Lung (tissue), 17 donors: ENCODE measurements at places on chromosomes 1 and 21. TPM values are rescaled to one million over a fixed set of nuclear protein-coding genes. Genes with fewer than 3 reads are reported as not detected.

DNA sequence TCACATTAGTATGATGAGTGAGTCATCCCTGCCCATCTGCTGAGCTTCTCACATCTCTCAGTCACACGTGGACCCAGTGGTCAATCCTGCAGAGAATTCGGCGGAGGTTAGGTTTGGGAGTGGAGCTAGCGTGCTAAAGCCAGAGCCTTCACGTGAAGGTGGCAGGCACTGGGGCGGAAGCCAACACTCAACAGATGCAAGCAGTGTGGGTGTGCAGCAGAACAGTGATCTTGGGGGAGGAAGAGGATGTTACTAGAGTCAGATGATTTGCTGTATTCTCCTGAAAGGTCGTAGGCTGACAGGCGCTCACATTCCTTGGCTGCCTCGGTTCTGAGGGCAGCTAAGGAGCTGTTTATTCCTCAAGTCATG, 6.7 kb downstream of the C1orf115 start:
- H3K36me3 ChIP-seq: peaks cover 4% of the 10 kb centered on the region
- no peak for DNase-seq
- H3K27ac ChIP-seq: no peak overlapping the region
- no peaks in the 10 kb centered on the region for H3K27me3 ChIP-seq
- H3K4me1 ChIP-seq: peaks cover 9% of the 10 kb centered on the region

DNA sequence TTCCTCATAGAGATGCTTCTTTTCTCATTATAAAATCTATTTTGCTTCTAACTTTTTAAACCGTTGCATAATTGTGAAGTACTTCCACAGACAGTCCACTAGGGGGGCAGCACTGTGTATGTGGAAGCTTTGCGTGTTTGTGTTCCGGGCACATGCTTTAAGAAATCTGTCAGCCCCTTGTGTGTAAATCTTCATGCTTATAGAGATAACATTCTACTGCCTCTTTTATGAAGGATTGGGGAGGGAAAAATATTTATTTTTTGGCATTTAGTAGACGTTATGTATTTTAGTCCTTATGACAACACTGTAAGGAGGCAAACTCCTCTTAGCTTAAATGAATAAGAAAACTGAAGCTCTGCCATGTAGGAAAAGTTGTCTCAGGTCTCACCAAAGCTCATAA, 157.3 kb upstream of the PTGFR start:
- no peaks in the 10 kb centered on the region for H3K4me1 ChIP-seq
- H3K4me3 ChIP-seq: no peak overlapping the region
- peak; percentile 38 for DNase-seq
- no peaks in the 10 kb centered on the region for H3K27me3 ChIP-seq
- no peak overlapping the region for H3K27ac ChIP-seq

GRCh38 chr1:229092377-229093237, 178.3 kb upstream of the RAB4A start:
- no peaks in the 10 kb centered on the region for H3K27me3 ChIP-seq
- no peak overlapping the region for H3K4me3 ChIP-seq
- DNase-seq: no peak
- H3K36me3 ChIP-seq: no peaks in the 10 kb centered on the region
- no peak overlapping the region for H3K27ac ChIP-seq
- H3K4me1 ChIP-seq: no peaks in the 10 kb centered on the region

DNA sequence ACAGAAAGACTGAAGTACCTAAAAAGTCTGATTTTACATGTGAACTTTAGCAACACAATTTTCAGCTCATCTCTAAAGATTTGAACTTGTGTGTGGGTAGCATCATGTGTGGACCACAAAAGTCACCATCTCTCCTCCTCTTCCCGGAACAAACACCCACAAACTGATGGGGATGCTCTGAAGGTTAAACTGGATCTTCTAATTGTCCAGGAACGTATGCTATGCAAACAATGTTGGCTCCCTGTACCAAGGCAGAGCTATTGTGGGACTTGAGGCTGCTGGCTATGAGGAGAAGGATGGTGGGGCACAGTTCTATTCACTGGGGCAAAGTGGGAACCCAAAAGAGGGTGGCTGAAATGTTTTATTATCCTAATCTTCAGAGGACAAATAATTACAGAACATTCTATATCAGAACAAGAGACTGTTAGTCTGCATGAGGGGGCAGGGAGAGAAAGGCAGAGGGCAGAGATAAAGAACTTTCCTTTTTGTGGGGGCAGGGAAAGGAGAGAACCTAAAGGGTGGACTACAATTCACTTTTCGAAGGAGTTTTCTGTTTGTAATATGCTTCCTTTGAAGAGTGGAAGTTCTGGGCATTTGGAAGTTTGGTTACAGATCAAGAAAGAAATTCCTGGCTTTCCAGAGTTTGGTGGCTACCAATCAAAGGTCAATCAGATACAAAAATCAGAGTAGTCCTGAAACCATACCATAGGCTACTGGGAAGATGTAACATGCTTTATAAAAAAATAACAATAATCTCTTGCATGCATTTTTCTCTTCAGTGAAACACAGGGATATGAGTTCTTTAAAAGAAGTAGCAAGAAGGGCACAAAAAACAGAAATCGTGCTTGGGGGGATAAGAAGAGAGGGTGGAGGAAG, 62.9 kb downstream of the GADD45A start:
- DNase-seq: no peak
- peak overlapping the region; percentile 47 for H3K27ac ChIP-seq
- H3K27me3 ChIP-seq: no peaks in the 10 kb centered on the region

- no peak overlapping the region for H3K4me3 ChIP-seq
- DNase-seq: no peak
- no peak overlapping the region for H3K27ac ChIP-seq
- no peaks in the 10 kb centered on the region for H3K4me1 ChIP-seq
- H3K36me3 ChIP-seq: no peaks in the 10 kb centered on the region
- H3K27me3 ChIP-seq: no peaks in the 10 kb centered on the region
Observed at GRCh38 chr1:84584126-84584525, 9.9 kb upstream of the CTBS start.

DNA sequence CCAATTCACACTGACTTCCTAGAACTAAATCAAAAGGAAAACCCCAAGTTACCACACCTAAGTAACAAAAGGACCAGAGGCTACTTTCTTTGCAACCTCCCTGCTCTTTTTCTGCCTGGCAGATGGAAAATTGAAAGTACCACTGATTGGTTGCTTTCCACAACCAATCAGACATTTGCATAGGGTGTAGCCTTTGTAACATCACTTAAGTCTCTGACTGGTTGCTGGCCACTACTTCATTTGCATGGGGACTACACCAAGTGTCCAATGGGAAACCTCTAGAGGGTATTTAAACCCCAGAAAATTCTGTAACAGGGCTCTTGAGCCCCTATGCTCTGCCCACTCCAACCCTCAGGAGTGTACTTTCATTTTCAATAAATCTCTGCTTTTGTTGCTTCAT, 365.0 kb downstream of the LTN1 start:
- peaks cover 9% of the 10 kb centered on the region for H3K4me1 ChIP-seq
- H3K36me3 ChIP-seq: no peaks in the 10 kb centered on the region
- no peak for DNase-seq
- no peak overlapping the region for H3K4me3 ChIP-seq
- H3K27me3 ChIP-seq: no peaks in the 10 kb centered on the region

- DNase-seq: peak; percentile 25
- H3K4me1 ChIP-seq: no peaks in the 10 kb centered on the region
- H3K27ac ChIP-seq: no peak overlapping the region
- H3K27me3 ChIP-seq: no peaks in the 10 kb centered on the region
Observed at GRCh38 chr1:229156872-229157271, 114.0 kb upstream of the RAB4A start.

DNA sequence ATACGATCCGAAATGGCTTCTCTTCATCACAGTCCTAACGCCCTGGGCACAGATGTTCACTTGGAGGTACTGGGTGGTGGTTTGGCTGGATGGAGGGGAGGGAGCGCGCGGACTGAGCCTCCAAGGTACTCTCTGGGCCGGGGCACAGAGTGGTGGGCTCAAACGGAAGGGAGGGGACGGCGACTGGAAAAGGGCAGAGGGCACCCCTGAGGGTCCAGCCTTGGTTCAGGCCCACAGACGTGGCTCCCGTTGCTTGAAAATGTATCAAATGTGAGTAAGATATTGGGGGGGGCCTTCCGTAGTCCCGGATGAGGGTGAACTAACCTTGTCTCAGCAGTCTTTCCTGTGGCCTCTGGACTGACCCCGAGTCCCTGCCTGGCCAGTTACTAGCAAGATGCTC, 463 bp downstream of the IL12RB2 start:
- H3K4me3 ChIP-seq: no peak overlapping the region
- H3K4me1 ChIP-seq: peaks cover 1% of the 10 kb centered on the region
- H3K27ac ChIP-seq: no peak overlapping the region
- DNase-seq: no peak
- no peaks in the 10 kb centered on the region for H3K27me3 ChIP-seq

DNA sequence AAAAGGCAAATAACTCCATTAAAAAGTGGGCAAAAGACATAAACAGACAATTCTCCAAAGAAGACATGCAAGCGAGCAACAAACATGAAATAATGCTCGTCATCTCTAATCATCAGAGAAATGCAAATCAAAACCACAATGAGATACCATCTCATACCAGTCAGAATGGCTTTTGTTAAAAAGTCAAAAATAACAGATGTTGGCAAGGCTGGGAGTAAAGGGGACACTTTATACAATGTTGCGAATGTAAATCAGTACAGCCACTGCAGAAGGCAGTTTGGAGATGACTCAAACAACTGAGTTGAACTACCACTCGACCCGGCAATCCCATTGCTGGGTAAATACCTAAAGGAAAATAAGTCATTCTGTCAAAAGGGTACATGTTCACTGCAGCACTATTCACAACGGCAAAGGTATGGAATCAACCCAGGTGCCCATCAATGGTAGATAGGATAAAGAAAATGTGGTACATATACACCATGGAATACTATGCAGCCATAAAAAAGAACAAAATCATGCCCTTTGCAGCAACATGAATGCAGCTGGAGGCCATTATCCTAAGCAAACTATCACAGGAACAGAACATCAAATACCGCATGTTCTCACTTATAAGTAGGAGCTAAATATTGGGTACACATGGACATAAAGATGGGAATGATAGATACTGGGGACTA, 25.9 kb downstream of the TSPAN2 start:
- no peak overlapping the region for H3K27ac ChIP-seq
- H3K4me1 ChIP-seq: no peaks in the 10 kb centered on the region
- no peaks in the 10 kb centered on the region for H3K27me3 ChIP-seq

GRCh38 chr21:31837618-31838390, 35.0 kb upstream of the HUNK start:
- H3K4me3 ChIP-seq: no peak overlapping the region
- no peaks in the 10 kb centered on the region for H3K36me3 ChIP-seq
- H3K27ac ChIP-seq: no peak overlapping the region
- no peaks in the 10 kb centered on the region for H3K27me3 ChIP-seq

GRCh38 chr1:91997607-91998195, 32.1 kb upstream of the EPHX4 start:
- no peaks in the 10 kb centered on the region for H3K4me1 ChIP-seq
- DNase-seq: peak; percentile 74
- no peaks in the 10 kb centered on the region for H3K36me3 ChIP-seq
- no peak overlapping the region for H3K4me3 ChIP-seq
- H3K27ac ChIP-seq: no peak overlapping the region

DNA sequence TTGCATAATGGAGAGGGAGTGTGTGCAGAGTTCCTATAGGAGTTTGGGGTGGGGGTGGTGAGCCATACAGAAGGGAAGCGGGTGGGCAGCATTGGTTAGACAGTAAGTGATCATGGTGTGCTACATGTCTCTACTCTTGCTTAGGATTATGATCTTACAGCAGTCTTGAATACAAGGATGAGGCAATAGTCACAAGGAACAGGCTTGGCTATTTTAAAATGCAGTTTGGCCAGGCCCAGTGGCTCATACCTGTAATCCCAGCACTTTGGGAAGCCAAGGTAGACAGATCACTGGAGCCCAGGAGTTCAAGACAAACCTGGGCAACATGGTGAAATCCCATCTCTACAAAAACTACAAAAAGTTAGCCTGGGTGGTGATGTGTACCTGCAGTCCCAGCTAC, 12.3 kb downstream of the MYOC start:
- no peak for DNase-seq
- no peaks in the 10 kb centered on the region for H3K27me3 ChIP-seq
- H3K4me3 ChIP-seq: no peak overlapping the region
- peaks cover 8% of the 10 kb centered on the region for H3K4me1 ChIP-seq
- no peaks in the 10 kb centered on the region for H3K36me3 ChIP-seq
- H3K27ac ChIP-seq: no peak overlapping the region

- DNase-seq: no peak
- no peak overlapping the region for H3K4me3 ChIP-seq
- H3K27ac ChIP-seq: no peak overlapping the region
- H3K36me3 ChIP-seq: no peaks in the 10 kb centered on the region
- no peaks in the 10 kb centered on the region for H3K4me1 ChIP-seq
Observed at GRCh38 chr1:112877750-112878149, 78.2 kb downstream of the SLC16A1 start.

DNA sequence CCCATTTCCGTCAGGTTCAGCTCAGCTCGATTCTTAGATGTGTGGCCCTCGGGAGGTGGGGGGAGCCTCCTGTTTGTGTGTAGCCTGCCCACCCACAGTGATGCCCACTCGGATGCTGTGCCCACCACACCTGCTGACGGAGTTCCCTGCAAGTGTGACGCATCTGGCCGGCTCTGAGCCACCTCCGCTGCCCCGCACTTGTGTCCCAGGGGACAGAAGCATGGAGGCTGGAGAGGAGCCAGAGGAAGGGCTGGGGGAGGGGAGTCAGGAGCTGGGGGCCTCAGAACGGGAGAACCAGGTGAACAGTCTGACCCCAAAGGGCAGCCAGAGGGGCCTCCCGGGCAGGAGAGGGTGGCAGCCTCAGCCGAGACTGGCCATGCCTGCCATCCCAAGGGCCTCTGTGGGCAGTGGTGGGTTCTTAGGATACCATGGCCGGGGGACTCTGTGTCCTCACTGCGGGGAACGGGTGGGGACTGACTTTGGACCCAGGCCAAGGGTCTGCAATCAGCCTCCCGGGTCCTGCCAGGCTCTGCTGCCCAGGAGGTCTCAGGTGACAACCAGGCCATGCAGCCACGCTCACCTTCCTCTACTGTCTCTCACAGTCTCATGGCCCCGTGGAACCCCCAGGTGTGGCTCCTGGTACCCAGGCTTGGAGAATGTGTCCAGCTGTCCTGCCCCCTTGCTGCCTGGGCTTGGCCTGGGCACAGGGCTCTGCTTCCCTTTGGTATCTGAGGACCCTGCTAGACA, 267.2 kb upstream of the VAMP3 start:
- DNase-seq: no peak
- H3K27me3 ChIP-seq: no peaks in the 10 kb centered on the region
- no peaks in the 10 kb centered on the region for H3K36me3 ChIP-seq

GRCh38 chr21:28762357-28762735, 230.3 kb downstream of the LTN1 start:
- no peaks in the 10 kb centered on the region for H3K27me3 ChIP-seq
- DNase-seq: no peak
- H3K4me1 ChIP-seq: no peaks in the 10 kb centered on the region
- no peak overlapping the region for H3K27ac ChIP-seq

- no peak overlapping the region for H3K27ac ChIP-seq
- DNase-seq: no peak
- H3K27me3 ChIP-seq: no peaks in the 10 kb centered on the region
Observed at GRCh38 chr1:171909711-171910110, 68.4 kb downstream of the DNM3 start.

- no peak overlapping the region for H3K27ac ChIP-seq
- no peaks in the 10 kb centered on the region for H3K27me3 ChIP-seq
- no peak overlapping the region for H3K4me3 ChIP-seq
- H3K4me1 ChIP-seq: peaks cover 46% of the 10 kb centered on the region
- H3K36me3 ChIP-seq: peaks cover 9% of the 10 kb centered on the region
Observed at GRCh38 chr1:160258177-160258798, 4.1 kb downstream of the DCAF8 start.

GRCh38 chr1:116808848-116809508, 54.7 kb downstream of the CD2 start:
- no peak overlapping the region for H3K4me3 ChIP-seq
- DNase-seq: no peak
- no peak overlapping the region for H3K27ac ChIP-seq
- H3K4me1 ChIP-seq: no peaks in the 10 kb centered on the region

Gene ZFP69
- 4.2 TPM for total RNA-seq

Gene STIL
- total RNA-seq: 1.8 TPM

Gene LY9
- total RNA-seq: 1.3 TPM

Gene WDR4
- total RNA-seq: 11.5 TPM

Gene TMEM82
- not detected for total RNA-seq
